ENCODE measurements at places on chromosomes 1 and 21.

GRCh38 chr1:12480748-12481362 is 137.2 kb downstream of the DHRS3 start:
- DNase-seq, result peak; percentile 20

DNA sequence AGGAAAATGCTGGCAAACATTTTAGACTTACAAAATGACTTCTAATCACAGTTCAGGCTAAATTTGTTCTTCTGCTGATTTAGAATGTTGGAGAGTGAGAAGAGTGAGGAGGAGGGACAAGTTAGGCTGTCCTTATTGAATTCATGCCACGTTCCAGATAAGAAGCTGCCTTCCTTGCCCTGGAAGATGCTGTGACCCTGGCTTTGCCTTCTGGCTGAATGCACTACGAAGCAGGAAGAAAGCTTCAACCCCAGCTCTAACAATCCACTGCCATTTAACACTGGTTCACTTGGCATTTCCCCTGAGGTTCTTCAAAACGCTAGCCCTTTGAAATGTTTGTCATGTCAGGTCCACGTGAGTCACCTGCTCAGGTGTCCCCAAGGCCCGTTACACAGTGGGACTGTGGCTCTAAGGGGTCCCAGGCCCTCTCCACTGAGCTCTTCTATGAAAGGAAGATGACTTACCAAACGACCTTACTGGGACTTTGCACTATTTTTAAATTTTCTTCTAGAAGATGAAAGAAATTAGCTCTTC is 30.0 kb upstream of the LRRC8C start:
- peak; percentile 48 for DNase-seq

DNA sequence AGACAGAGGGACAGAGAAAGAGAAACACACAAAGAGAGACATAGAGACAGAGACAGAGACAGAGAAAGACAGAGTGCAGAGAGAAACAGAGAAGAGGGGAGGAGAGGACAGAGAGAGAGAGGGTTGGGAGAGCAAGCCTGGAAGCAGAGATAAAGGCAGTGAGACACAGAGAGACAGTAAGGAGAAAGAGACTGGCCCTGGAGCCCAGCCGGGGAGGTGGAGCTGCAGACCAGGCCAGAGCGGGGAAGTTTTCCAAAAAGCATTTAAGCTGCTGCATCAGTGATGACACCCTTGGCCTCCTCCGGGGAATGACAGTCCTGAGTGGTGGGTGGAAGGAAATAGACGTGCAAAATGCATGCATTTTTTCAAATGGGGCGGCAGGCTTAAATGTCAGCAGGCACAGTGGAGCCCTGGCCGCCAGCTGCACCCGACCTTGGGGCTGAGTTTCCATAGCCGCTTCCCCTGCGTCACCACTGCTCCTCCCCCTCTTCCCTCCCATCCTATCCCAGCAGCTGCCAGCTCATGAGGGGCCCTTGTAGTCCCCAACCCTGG is 95.4 kb upstream of the KLHDC7A start:
- DNase-seq, result no peak

GRCh38 chr1:64212031-64212430 is 8.6 kb downstream of the UBE2U start:
- DNase-seq, result no peak

DNA sequence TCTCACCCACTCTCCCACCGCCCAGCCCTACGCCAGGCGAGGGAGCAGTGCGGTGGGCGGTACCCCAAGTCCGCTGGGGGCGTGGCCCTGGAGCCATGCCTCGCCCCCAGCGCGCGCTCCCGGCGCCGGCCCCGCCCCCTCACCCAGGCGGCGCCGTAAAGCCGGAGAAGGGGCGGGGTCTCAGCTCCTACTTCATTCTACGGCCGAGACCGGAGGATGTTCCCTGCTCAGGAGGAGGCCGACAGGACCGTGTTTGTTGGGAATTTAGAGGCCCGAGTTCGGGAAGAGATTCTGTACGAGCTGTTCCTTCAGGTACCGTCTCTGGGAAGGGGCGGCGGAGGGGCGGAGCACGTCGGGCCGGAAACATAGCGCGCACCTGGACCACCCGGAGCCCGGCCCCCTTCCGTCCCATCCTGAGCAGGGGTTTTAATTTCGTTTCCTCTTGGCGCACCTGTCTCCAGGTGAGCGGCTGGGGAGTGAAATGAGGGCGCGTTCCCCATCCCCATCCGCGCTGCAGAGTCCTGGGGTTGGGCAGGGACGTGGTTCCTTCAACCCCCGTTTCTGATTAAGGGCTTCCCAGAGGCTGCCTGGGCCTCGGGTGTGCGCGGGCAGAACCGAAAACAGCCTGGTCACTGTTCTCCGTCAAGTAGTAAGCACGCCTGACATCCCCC is at the start of gene RBM11:
TSS of gene RBM11 (plus strand) at position 187 of the 671 bp plus-strand sequence. CDS start at position 217, 30 bp downstream.
- peak; percentile 76 for DNase-seq

DNA sequence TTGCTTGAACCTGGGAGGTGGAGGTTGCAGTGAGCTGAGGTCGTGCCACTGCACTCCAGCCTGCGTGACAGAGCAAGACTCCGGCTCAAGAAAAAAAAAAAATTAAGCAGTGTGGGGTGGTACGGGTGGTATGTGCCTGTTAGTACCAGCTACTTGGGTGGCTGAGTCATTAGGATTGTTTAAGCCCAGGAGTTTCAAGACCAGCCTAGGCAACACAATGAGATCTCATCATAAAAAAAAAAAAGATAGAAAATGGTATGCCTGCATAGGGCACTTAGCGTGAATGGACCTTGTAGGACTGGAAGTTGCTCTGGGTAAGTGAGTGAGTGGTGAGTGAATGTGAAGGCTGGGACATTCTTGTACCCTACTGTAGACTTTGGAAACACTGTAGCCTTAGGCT is 37.0 kb downstream of the TBCE start:
- no peak for DNase-seq

- no peak for DNase-seq
Measured at GRCh38 chr21:43894206-43894577, 29.2 kb downstream of the AGPAT3 start.

DNA sequence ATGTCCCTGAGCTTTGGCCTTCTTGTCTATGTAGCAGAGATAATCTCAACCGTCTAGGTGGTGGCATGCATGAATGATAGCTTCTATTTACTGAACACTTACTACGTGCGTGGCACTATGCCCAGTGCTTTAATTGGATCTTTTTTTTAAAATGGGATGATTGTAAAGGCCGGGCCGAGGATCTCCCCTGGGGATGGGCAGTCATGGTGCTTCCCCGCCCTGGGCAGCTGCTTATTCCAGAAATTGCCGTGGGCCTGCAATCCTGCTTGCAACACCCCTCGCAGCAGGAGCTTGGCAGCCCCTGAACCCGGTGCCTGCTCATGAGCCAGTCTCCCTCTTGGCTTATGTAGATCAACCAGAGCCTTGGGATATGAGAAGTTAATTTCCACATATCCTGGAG is 360.7 kb downstream of the CAMTA1 start:
- DNase-seq, result no peak
